ENCODE measurements at places on chromosomes 12 and 14. TPM values are rescaled to one million over a fixed set of nuclear protein-coding genes. Genes with fewer than 3 reads are reported as not detected.

Gene RPS26
- 25.8 TPM for total RNA-seq

Gene MRPL51
- 67.4 TPM for total RNA-seq

Gene ADAM21
- total RNA-seq, result not detected

Gene PIWIL1
- not detected for total RNA-seq

Gene TMEM179
- 1.1 TPM for total RNA-seq

Gene FOXN4
- not detected for total RNA-seq

DNA sequence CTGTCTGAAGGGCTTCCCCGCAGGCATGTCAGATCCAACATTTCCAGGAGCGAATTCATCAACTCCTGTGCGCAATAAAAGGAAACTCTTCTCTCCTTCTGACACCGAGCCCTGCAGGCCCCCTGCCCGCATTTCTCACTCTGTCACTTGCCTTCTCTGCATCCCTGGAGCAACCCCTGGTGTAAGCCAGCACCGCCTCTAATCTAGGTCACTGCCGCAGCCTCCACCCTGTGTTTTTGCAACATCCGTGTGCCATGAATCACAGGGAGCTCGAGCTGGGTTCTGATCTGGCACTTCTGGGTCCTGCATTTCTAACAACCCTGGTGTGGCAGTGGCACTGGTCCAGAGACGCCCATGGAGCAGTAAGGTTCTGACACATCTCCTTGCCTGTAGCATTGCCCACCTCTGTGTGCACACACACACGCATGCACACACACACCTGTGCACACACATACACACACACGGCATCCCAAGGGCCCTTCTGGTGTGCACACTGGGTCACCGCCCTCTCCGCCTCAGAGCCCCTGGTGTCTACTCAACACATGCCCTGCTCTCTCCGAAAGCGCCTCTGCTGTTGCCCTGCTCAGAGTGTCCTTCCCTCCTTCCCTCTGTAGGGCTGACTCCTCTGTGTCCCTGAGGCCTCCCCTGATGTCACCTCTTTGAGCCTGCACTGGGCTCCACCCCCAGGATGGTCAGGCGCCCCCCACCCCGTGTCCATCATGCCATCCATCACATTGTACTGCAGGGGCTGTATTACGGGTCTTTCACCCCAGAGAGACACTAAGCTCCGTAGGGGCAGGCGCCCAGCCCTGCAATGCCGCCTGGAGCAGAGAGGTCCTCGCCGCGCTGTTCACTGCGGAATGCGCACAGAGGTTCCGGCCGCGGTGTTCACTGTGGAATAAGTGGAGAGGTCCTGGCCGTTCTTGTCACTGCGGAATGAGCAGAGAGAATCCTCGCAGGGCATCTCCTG lies 111.4 kb upstream of the SFSWAP start:
- no peak for DNase-seq

- DNase-seq, result no peak
These were observed 24.4 kb downstream of the SERPINA1 start for GRCh38 chr14:94364037-94364436.

DNA sequence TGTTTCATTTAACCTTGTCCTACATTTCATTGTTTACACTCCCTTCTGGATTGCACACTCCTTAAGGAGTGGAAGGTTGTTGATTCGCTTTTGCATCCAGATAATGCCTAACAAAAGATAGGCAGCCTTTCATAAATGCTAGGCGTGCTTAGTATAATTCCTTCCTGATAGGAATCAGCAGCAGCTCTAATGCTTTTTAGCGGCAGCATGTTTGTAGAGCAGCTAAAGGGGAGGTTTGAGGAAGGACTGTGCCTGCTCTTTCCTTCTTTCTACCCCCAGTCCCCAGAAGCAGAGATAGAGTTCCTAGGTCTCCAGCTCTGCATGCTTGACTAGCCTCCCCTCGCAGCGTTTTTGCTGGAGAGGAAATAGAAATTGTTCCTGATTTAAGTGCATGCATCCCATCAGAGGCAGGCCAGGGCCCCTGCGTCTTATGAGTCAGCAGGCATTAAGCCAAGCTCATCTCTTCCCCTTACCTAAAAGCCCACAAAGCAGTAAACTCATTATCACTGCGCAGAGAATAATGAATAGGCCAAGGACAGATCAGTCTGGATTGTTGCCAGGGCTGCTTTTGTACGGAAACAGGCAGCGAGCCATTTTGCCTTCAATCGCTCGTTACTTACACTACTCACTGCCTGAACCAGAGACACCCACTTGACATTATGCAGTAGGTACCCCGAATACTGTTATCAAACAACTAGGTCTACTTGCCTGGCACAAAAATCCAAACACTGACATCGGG lies 14.0 kb upstream of the TBPL2 start:
- peak; percentile 16 for DNase-seq

DNA sequence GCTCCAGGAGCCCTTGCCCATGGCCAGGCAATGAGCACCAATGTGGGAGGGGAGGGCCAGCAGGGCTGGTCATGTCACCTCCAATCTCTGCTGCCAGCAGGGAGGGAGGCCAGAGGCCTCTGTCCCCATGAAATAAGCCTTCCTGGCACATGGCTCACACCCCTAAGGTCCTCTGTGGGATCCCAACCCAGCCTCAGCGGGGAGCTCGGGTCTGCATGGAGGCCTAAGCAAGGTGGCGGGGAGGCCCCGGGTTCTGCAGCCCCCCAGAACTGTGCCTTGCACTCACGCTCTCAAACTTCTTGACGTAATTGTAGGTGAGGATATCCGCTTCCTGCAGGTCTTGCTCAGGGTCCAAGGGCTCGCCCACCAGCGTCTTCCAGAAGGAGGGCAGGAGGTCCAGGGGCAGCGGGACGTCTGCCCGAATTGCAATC lies 41.7 kb downstream of the TRAFD1 start:
- no peak for DNase-seq

GRCh38 chr14:90442388-90442787 lies 45.6 kb downstream of the CALM1 start:
- no peak for DNase-seq

DNA sequence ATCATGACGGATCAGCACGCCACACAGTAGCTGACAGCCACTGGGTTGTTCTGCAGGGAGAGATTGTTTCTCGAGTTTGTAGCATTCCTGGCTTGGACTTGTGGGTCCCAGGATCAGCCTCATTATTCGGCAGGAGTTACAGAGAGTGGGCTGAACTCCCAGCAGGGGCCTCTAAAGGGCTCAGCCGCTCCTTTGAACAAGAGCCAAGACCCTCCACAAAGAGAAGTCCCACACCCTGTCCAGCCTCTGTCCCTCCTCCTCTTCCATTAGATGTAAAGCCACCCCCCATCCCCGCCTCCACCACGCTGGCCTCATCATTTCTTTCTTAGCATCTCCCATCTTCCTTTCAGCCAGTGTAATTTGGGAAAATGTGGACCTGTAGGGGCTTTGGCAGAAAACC lies 96.7 kb upstream of the HSPB8 start:
- DNase-seq, result no peak

GRCh38 chr12:70607107-70607506 lies 30.1 kb downstream of the PTPRB start:
- no peak for DNase-seq

DNA sequence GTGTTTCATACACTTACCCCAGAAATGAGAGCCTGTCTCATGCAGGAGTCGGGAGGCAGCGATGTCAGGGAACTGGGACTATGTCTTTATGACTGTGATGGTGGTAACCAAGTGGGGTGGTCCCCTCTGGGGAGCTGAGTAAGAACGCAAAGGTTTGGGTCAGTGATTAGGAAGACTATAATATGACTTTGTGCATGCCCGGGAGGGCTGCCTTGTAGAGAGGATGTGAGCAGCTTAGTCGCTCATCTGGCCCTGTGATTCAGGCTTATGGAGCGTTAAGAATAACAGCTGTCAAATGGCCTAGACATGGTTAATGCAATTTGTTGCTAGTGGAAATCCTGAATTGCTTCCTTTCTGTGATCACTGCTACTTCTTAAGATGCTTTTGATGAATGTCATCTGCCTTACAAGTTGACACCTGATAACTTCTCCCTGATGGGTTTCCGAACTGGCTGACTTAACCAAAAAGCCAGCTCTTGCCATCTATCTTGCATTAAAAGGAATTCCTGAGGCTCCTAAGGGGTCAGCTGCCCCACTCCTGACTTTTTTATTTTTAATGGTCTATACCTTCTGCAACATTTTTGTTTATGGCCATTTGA lies 35.4 kb upstream of the AACS start:
- no peak for DNase-seq

GRCh38 chr14:100076133-100076532 lies 10.9 kb downstream of the EVL start:
- no peak for DNase-seq

All from pancreas (tissue), 10 donors.